ENCODE measurements at places on chromosomes 7 and 10. TPM values are rescaled to one million over a fixed set of nuclear protein-coding genes. Genes with fewer than 3 reads are reported as not detected.

DNA sequence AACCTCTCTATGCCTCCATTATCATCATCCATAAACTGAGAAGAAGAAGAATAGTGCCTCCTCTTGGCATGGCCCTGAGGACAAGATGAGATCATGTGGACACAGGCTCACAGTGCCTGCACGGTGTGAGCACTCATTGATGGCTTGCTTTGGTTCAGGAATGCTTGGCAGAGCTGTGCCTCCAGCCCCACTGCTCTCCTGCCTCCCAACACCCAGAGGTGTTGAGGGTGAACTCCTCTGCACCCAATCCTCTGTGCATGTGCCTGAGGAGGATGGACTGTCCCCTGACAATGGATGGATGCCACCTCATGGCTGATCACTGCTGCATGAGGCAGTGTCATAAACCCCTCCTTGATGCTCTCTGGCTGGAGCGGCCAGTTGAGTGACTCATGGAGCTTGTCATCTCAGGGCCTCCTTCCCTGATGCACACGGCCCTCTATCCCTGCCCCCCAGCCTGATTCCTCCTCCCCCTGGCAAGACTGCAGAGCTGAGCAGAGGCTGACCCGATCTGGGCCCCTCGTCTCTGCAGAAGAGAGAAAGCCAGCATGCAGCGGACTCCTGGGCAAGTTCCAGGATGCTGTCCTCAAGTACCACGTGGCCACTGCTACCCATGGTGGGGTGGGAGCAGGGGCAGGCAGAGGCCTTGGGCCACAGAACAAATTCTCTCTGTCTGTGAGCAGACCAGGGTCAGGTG, 136.3 kb downstream of the KCNMA1 start:
- H3K4me1 ChIP-seq = peaks cover 4% of the 10 kb centered on the region
- no peaks in the 10 kb centered on the region for H3K27me3 ChIP-seq
- no peaks in the 10 kb centered on the region for H3K36me3 ChIP-seq

Gene OR9A2
- total RNA-seq = not detected

Gene GIMAP1
- 3.9 TPM for total RNA-seq

Gene EFCAB10
- not detected for total RNA-seq

Gene ZPBP
- total RNA-seq = not detected
